ENCODE measurements at places on chromosomes 5 and 9.

- no peak for DNase-seq
These were observed 47.4 kb downstream of the FNBP1 start for GRCh38 chr9:129995409-129996160.

- no peak for DNase-seq
These were observed 672.1 kb upstream of the CHD1 start for GRCh38 chr5:99600952-99601351.

DNA sequence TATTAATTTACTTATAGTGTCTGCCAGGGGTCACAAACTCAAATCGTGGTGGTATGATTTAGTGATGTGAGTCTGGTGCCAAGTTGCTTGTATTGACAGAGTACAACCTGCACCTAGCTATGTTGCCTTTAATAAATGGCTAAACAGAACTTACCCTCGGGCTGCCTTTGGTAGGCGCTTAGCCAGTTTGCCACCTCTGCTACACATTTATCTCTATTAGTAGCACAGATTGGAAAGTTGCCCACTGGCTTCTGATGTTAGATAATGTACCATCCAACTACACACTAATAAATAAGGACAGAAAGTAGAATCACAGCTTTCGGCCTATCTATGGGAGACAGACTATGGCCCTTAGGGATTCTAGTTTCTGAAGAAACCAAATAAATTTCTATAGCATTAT lies 368.4 kb downstream of the MAN2A1 start:
- no peak for DNase-seq

- DNase-seq, result no peak
These were observed 290.6 kb upstream of the IRX4 start for GRCh38 chr5:2173151-2173834.

- DNase-seq, result no peak
These were observed 379.3 kb upstream of the CHD1 start for GRCh38 chr5:99308131-99308530.

DNA sequence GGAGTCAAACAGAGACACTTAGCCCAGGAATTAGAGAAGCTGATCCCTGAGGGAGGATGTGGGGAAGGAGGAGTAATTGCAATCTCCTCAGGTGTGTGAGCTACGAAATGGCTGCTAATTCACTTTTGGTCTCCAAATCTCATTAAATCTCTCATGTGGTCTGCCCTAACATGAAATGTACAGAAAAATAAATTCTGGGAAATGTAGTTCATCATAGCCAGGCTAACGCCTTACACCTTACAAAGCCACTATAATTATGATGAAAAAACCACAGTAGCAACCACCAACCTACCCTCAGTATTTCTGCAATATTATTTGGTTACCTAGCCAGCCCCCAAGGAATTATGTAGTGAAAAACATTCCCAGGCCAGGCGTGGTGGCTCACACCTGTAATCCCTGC lies 354.0 kb downstream of the TMEM167A start:
- no peak for DNase-seq

DNA sequence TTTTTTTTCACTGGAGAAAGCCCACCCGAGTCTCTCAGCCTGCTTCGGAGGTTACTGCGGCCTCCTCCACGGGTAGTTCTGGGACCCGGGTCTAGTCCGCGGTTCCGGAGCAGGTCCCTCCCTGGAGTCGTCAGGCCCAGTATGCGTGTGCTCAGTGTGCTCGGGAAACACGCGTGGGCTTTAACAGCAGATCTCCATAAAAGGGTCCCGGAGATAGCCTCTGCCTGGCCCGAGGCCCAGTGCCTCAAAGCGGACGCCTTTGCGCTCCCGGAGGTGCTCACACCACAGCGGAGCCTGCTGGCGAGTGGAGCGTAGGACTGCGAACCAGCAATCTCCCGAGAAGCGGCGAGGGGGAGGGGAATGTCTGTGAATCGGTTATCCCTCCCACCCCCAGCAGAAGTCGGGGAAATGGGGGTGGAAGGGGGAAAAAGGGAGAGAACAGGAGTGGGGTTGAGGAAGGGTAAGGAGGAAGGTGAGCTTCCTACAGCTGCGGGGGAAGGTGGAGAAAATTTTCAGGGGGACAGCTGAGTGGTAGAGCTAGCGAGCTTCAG lies 28.7 kb downstream of the CDKN2A start:
- DNase-seq, result no peak

- DNase-seq, result no peak
These were observed 24.2 kb downstream of the CSNK1A1 start for GRCh38 chr5:149526845-149527590.

GRCh38 chr9:76717613-76718012 lies 46.6 kb upstream of the PCA3 start:
- DNase-seq, result no peak

- DNase-seq, result no peak
These were observed 204.7 kb downstream of the CDK5RAP2 start for GRCh38 chr9:120375316-120375715.

DNA sequence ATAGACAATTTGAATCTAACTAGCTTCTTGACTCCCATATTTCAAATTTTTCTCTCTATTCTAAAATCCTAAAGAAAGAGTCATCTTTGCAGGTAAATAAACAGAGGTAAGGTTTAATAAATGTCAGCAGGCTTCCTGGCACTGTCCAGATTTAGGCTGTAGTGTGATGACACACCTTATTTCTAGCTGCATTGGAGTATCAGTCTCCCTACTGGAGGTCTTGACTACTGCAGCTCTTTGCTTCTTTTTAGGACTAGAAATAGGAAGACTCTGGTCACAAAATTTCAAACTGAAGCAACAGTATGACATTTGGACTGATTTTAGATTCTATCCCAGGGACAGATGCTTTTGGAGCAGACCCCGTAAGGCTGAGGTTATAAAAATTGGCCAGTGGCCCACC lies 40.7 kb upstream of the PPP3R2 start:
- no peak for DNase-seq

All from stimulated activated CD4-positive, alpha-beta T cell treated with anti-CD3 and anti-CD28 coated beads, Interleukin-15, amount 100 ng/mL, for 1 hour (primary cell).